Glutamatergic neuron (in vitro differentiated cells): ENCODE measurements at places on chromosomes 4 and X. TPM values are rescaled to one million over a fixed set of nuclear protein-coding genes. Genes with fewer than 3 reads are reported as not detected.
A peak's percentile ranks its signal among the peaks of the same experiment; 100 is the strongest.

Gene PCDH7
- 2.8 TPM for total RNA-seq

Gene GLA
- 29.4 TPM for total RNA-seq

Gene GLRA2
- total RNA-seq: 1.9 TPM

Gene IL2
- not detected for total RNA-seq

Gene ARX
- 0.98 TPM for total RNA-seq

Gene ABLIM2
- total RNA-seq: 7.5 TPM

Gene LRCH2
- total RNA-seq: 24.2 TPM

Gene VCX3B
- not detected for total RNA-seq

Gene PLXNA3
- total RNA-seq: 458 TPM

Gene ARHGEF38
- total RNA-seq: not detected

- DNase-seq: no peak
Observed at GRCh38 chrX:103722505-103722904, 11.8 kb downstream of the TMEM31 start.

- peak; percentile 12 for DNase-seq
Observed at GRCh38 chr4:3411676-3412075, 30.1 kb upstream of the HGFAC start.

DNA sequence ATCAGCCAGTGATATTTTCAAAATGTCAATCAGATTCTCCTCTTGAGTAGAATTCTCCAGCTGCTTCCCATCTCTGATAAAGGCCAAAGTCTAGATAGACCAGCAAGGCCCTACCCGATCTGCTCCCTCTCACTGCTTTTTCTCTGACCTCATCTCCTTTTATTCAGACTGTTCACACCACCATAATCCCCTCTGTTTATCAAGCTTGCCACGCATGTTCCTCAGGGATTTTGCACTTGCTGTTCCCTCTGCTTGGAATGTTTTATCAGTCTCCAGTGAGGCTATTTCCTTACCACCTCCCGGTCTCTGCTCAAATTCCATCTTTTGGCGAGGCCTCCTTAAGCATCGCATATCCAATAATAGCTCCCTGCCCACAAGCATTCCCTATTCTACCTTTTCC is 20.1 kb downstream of the NOCT start:
- DNase-seq: no peak

- no peak for DNase-seq
Observed at GRCh38 chr4:91089178-91089577, 962.0 kb downstream of the CCSER1 start.

- no peak for DNase-seq
Observed at GRCh38 chr4:4320528-4320927, 30.5 kb downstream of the ZBTB49 start.

- DNase-seq: no peak
Observed at GRCh38 chrX:103779141-103779789, 2.6 kb downstream of the PLP1 start.

GRCh38 chr4:48556268-48556667 is 66.2 kb downstream of the ZAR1 start:
- DNase-seq: no peak

DNA sequence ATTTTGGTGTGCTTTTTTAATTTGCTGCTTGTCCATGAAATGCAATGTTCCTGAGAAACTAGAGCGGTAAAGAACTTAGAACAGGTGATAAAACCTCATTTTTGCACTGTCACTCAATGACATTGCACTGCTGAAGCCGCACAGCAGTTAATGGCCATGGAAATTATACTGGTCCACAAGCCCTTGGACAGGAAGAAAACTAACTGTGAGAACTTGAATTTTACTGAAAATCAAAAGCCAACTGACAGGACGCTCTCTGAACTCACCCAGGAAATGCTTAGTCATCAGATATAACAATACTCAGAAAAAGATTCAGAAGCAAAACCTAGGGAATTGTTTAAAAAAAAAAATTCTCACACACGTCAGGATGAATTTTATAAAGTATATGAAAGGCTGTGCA is 246.4 kb upstream of the SLC7A11 start:
- DNase-seq: no peak

DNA sequence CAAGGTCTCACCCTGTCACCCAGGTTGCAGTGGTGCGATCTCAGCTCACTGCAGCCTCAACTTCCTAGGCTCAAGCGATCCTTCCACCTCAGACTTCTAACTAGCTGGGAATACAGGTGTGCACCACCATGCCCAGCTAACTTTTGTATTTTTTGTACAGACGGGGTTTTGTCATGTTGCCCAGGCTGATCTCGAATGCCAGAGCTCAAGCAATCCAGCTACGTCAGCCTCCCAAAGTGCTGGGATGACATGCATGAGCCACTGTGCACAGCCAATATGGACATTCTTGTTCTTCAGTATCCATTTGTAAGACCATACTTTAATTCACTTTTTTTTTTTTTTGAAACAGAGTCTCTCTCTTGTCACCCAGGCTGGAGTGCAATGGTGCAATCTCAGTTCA is 3.5 kb upstream of the CCNI start:
- no peak for DNase-seq

DNA sequence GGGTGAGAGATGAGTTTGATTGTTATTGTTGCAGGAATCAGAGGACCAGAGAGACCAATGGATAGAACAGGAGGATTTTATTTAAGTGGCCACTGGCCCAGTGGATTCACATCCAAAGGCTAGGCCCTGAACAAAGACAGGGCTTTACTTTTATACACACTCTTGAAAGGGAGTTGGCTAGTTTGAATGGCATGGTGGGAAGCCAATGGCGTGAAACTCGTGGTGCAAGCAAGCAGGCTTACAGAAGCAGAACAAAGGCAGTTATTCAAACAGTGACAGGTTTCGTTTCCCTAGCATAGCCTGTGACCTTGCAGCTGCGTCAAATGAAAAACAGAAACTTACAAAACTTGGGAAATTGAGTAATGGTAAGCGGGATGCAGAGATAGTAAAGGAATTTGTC is 110.2 kb upstream of the PRDX4 start:
- DNase-seq: no peak

DNA sequence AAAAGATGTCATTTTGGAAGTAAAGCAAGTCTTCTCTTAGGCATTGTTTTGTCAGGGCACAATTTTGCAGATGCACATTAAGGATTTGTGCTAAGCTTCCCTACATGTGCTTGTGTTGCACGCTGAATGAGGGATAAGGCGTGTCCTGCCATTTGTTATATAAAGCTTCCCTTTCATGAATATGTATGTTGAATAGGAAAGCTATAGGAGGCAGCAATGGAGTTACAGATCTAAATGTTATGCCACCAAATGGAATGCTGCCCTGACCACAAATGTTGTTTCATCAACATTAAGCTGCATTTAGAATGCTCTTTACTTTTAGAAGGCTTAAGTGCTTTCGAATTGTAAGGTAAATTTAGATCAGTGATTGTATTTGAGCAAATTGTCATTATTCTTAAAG is 20.9 kb downstream of the SGMS2 start:
- no peak for DNase-seq

DNA sequence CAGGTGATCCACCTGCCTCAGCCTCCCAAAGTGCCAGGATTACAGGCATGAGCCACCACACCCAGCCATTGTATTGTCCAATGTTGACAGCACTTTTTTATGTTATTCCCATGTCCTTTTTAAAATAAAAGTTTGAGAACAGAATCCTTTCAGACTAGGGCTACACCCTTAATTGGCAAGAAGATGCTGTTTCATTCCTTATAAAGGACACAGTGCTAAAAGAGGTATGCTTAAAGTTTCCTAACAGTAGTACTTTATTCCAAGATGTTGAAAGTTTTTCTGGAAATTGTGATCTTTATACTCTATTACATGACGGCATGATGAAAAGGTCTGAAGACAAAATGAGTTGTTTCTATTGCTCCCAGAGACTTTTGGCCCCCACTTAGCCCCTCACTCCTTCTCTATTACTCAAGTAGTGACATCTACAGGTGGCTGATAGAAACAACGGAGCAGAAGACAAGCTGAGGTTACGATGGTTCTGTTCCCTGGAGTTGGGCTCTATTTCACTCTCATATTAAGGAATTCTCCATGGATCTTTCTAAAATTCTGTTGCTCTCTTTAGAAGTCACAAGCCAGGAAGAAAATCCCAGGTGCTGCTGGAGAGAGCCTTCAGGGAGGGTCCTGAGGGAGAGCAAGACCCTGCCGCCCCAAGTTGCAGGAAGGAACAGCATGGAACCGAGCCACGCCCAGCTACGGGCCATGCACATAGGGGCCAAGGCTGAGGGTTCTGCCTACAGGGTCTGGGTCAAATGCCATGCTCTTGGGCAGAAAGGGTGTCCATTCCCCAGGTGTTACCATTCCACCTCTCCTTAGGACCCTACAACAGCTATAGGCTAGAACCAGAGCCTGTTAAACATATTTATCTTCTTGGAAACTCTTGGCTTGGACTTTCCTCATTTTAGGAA is 22.8 kb downstream of the RPL9 start:
- no peak for DNase-seq

DNA sequence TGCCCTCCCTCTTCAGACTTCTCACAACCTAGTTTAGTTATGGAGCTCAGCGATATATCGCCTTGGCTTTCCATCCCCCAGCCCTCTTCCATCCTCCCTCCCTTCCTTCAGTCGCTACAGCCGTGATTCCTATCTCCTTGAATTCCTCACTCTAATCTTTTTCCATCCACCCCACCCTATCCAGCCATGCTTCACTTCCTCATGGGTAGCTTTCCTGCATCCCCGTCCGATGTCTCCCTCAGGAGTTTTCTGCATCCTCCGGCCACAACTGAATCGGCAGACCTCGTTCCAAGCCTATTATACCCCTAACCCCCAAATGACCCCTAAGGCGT is 456 bp downstream of the SNX12 start:
- DNase-seq: no peak

- no peak for DNase-seq
Observed at GRCh38 chr4:119745351-119745750, 116.7 kb upstream of the PDE5A start.

- no peak for DNase-seq
Observed at GRCh38 chr4:69360271-69360670, 80.0 kb downstream of the UGT2B28 start.

DNA sequence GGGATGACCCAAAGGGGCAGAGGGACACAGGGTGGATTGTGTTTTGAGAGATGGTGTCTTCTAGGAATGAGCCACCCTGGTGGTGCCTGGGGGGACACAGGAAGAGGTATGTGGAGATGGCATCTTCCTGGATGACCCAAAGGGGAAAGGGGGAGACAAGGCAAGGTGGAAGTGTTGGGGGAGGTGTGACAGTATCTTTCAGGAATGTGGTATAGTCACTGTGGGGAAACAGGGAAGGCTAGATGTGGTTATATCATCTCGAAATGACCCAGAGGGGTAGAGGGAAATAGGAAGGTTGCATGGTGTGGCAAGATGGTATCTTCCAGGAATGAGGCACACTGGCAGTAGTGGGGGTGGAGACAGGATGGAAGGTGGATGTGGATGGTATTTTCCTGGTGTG is 62.9 kb downstream of the MAOA start:
- no peak for DNase-seq

DNA sequence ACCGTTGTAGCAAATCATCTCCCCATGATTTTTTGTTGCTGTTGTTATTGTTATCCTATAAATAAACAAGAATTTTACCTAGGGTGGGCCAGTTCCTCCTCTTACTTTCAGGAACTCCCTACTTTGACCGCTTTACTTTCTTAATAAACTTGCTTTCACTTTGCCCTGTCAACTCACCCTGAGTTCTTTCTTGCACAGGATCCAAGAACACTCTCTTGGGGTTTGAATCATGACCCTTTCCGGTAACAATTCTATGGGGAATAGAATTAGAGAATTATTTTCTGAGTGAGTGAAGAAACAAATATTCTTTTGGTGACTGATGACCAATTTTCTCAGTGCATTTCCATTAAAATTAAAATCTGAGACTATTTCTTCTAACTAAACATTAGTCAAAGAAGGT is 584.0 kb upstream of the TENM3 start:
- no peak for DNase-seq

DNA sequence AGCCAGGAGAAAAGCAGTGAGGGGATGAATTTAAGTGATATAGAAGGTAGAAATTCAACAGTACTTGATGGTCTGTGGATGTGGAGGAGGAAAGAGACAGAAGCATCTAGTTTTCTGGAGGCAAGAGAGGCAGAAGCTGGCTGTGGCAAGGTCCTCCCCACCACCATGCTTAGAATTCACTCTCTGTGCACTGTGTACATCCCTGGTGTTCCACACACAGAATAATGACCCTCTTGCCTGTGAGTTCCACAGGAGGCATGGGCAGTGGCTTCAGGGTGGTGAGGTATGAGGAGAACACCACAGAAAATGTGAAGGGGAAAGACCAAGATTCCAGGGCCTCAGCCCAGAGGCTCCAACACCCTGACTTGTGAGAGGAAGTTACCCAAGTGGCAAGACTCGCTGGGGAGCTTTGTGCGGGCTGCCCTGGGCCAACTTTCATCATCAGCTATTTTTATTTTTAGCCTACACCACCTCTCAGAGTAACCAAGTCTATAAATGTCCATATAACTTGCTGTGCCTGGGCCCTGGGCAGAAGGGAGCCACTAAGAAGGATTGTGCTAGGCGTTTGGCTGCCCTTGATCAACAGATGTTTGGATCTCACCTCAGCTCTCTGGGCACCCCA is 7.8 kb upstream of the INTS6L start:
- DNase-seq: no peak

DNA sequence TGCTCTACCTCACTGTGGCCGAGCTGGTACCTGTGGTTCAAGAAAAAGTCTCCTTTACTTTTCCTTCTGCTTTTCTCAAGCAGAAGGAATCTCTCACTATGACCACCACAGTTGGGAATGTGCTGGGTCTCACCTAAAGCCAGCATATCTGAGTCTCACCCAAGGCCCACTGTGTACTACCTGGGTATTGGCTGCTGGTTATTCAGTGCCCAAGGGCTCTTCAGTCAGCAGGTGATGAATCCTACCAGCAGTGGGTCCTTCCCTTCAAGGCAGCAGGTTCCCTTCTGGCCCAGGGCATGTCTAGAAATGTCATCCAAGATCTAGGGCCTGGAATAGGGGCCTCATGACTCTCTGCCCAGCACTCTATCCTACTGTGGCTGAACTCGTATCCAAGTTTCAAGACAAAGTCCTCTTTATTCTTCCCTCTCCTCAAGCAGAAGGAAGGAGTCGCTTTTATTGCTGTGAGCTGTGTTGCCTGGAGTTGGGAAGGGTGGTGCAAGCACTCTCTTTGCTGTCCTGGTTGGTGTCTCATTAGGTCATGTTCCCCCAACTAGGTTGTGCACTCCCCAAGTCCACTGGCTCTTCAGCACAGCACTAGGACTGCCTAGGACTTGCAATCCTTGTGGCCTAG is 6.1 kb downstream of the CXCL10 start:
- no peak for DNase-seq

DNA sequence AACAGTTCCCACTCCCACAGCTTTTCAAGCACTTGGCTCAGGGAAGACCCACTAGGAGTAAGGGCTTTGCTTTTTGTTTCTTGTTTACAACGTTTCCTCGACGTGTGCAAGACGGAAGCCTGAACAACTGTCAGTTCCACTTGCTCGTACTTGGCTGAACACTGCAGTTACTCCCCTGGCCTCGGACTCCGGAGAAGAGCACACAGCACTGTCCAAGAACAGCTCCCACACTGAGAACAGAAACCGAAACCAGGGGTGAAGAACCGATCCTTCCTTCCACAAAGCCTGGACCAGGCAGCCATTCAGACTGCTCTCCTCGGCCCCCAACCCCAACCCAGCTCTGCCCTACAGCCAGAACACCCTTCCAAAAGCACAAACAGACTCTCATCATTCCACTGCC is 25.5 kb downstream of the IRF2 start:
- DNase-seq: no peak
